ENCODE measurements at places on chromosomes 2 and 18. TPM values are rescaled to one million over a fixed set of nuclear protein-coding genes. Genes with fewer than 3 reads are reported as not detected.

DNA sequence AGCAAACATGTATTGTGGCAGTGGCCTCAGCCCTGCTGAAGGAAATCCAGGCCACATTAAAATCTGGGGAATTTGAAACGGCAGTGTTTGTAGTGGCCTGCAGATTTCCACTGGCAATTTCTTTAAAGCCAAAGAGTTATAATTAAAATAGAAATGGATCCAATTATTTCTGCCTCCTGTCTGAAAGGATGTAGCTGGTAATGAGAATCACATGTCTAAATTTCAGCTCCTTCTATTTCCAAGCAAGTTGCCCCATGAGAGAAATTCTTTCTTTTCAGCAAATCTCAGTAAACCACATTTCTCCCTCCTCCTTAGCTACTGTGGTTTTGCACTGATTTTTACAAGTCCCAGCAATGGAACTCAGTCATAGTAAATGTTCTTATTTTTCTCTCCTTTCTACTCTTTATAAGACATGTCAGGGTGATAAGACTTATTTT is 55.4 kb upstream of the ZNF396 start:
- H3K4me1 ChIP-seq: no peaks in the 10 kb centered on the region
- DNase-seq: no peak
- no peak overlapping the region for H3K27ac ChIP-seq
- H3K4me3 ChIP-seq: no peak overlapping the region
- H3K36me3 ChIP-seq: no peaks in the 10 kb centered on the region
- H3K27me3 ChIP-seq: no peaks in the 10 kb centered on the region

GRCh38 chr2:105691947-105692390 is 52.7 kb upstream of the NCK2 start:
- DNase-seq: no peak
- no peaks in the 10 kb centered on the region for H3K4me1 ChIP-seq
- H3K27me3 ChIP-seq: no peaks in the 10 kb centered on the region
- H3K36me3 ChIP-seq: no peaks in the 10 kb centered on the region
- H3K27ac ChIP-seq: no peak overlapping the region
- no peak overlapping the region for H3K4me3 ChIP-seq

DNA sequence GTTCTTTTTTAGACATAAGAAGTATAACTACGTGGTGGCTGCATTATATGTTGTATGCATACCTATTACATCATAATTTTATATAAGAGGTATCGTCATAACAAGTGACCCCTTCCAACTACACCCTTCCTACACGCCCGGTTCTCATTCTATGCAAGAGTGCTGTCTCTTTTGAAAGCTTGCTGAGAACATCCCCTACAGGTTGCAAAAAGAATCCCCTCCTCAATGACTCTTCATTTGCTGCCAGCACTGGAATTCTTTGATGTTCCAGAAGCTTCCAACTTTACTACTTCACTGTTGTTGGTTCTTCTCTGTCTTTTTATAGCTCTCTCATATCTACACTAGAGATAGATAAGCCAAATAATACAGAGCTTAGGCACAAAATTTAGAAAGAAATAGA is 66.4 kb downstream of the CDH7 start:
- H3K27ac ChIP-seq: no peak overlapping the region
- H3K36me3 ChIP-seq: no peaks in the 10 kb centered on the region
- H3K27me3 ChIP-seq: no peaks in the 10 kb centered on the region
- H3K4me3 ChIP-seq: no peak overlapping the region
- no peaks in the 10 kb centered on the region for H3K4me1 ChIP-seq
- no peak for DNase-seq

DNA sequence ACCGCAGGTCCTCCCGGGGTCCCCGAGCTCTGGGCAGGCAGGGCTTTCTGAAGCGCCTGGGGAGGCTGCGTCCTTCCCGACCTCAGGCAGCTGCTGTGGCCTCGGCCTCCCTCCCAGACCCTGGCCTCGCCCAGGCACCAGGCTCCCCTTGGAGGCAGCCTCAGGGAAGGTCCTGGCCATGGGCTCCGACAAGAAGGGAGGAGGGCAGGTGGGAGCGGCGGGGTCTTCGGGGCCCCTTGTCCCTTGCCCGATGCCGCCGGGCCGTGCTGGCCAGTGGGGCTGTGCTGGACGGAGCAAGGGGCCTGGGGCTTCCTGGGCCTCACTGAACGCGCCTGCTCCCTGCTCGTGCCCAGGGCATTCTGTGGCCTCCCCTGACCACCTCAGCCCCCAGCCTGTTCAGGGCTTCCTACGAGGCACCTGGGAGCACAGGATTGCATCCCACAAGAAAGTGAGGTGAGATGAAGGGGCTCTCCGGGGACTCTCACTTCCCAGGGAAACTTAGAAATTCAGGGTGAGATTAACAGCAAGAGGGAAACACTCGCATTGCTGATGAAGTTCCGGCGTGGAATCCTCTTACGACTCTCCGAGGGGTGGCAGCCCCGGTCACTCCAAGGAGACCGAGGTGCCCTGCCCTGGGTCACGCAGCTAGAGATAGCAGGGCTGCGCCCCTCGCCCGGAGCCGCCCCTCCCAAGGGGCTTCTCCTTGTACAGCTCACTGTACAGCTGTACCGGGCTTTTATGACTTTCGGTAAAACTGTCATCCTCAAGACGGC is 778 bp downstream of the MFSD2B start:
- no peaks in the 10 kb centered on the region for H3K36me3 ChIP-seq
- no peak for DNase-seq
- H3K27me3 ChIP-seq: peaks cover 39% of the 10 kb centered on the region

CCDC85A gene
- 4.4 TPM for total RNA-seq

CCDC68 gene
- total RNA-seq: 5.1 TPM

- H3K27ac ChIP-seq: no peak overlapping the region
- no peak for DNase-seq
- H3K4me3 ChIP-seq: peak overlapping the region; percentile 26
- no peaks in the 10 kb centered on the region for H3K4me1 ChIP-seq
- no peaks in the 10 kb centered on the region for H3K27me3 ChIP-seq
Observed at GRCh38 chr18:70659036-70659925, 370.4 kb downstream of the SOCS6 start.

DNA sequence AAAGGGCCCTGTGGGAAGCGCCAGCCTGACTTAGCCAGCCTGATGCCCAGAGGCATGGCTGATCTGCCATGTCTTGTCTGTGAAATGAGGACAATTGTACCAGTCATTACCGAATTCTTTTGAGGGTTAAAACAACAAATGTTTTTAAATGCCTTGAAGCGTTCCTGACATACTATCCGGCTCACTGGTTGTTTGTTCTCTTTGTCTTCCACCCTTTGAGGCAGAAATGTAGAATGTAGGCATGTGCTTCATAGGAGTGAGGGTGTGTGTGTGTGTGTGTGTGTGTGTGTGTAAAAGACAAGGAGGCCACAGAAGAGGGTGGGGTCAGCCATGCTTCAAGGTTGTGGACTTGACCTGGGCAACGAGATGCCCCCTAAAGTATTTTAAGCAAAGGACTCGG is 35.5 kb downstream of the TGFBRAP1 start:
- peaks cover 58% of the 10 kb centered on the region for H3K36me3 ChIP-seq
- no peak overlapping the region for H3K4me3 ChIP-seq
- H3K27ac ChIP-seq: no peak overlapping the region
- no peaks in the 10 kb centered on the region for H3K27me3 ChIP-seq
- DNase-seq: no peak
- peaks cover 15% of the 10 kb centered on the region for H3K4me1 ChIP-seq

GCKR gene
- total RNA-seq: not detected

DNA sequence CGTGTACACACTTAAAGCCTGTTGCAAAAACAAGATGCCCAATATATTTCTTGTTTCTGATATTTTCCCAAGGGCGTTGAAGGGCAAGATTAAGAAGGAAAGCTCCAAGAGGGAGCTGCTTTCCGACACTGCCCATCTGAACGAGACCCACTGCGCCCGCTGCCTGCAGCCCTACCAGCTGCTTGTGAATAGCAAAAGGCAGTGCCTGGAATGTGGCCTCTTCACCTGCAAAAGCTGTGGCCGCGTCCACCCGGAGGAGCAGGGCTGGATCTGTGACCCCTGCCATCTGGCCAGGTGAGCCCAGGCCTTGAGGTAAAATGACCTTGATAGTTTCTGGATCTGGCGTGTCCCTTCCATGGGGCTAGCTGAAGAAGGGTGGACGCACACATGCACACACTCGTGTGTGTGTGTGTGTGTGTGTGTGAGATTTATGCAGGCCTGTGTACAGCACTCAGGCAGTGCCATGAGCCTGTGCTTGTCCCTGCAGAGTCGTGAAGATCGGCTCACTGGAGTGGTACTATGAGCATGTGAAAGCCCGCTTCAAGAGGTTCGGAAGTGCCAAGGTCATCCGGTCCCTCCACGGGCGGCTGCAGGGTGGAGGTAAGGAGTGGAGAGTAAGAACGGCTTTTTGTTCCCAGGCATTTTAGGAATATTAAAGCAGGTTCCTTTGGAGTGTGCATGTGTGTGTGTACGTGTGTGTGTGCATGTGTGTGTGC is 23.6 kb downstream of the MLPH start:
- peak overlapping the region; percentile 92 for H3K27ac ChIP-seq
- no peaks in the 10 kb centered on the region for H3K27me3 ChIP-seq
- peaks cover 4% of the 10 kb centered on the region for H3K36me3 ChIP-seq
- no peak for DNase-seq
- H3K4me3 ChIP-seq: no peak overlapping the region
- peaks cover 84% of the 10 kb centered on the region for H3K4me1 ChIP-seq

DSC2 gene
- 24.5 TPM for total RNA-seq

MARCHF4 gene
- 0.08 TPM for total RNA-seq

IMMT gene
- 288 TPM for total RNA-seq

PDE1A gene
- 17.3 TPM for total RNA-seq

- no peak for DNase-seq
- H3K27me3 ChIP-seq: no peaks in the 10 kb centered on the region
- peaks cover 30% of the 10 kb centered on the region for H3K4me1 ChIP-seq
- H3K4me3 ChIP-seq: no peak overlapping the region
- H3K27ac ChIP-seq: no peak overlapping the region
Observed at GRCh38 chr2:217527590-217528202, 475.1 kb downstream of the TNS1 start.

GRCh38 chr18:48026216-48026615 is 95.8 kb upstream of the SMAD2 start:
- DNase-seq: no peak
- peaks cover 14% of the 10 kb centered on the region for H3K27me3 ChIP-seq
- H3K27ac ChIP-seq: no peak overlapping the region
- H3K4me1 ChIP-seq: peaks cover 30% of the 10 kb centered on the region

- no peaks in the 10 kb centered on the region for H3K36me3 ChIP-seq
- H3K4me1 ChIP-seq: no peaks in the 10 kb centered on the region
- H3K4me3 ChIP-seq: no peak overlapping the region
- no peak for DNase-seq
- peaks cover 26% of the 10 kb centered on the region for H3K27me3 ChIP-seq
Observed at GRCh38 chr18:75504469-75504868, 77.0 kb upstream of the SMIM21 start.

ANKRD44 gene
- total RNA-seq: 7.1 TPM

ATP9B gene
- 12.6 TPM for total RNA-seq

AQP12A gene
- total RNA-seq: not detected

UXS1 gene
- total RNA-seq: 26.7 TPM

GRCh38 chr2:145228506-145228905 is 708.6 kb upstream of the ZEB2 start:
- no peak overlapping the region for H3K4me3 ChIP-seq
- H3K4me1 ChIP-seq: no peaks in the 10 kb centered on the region
- H3K27ac ChIP-seq: no peak overlapping the region
- no peaks in the 10 kb centered on the region for H3K27me3 ChIP-seq
- DNase-seq: no peak
- no peaks in the 10 kb centered on the region for H3K36me3 ChIP-seq

MC2R gene
- not detected for total RNA-seq

DNA sequence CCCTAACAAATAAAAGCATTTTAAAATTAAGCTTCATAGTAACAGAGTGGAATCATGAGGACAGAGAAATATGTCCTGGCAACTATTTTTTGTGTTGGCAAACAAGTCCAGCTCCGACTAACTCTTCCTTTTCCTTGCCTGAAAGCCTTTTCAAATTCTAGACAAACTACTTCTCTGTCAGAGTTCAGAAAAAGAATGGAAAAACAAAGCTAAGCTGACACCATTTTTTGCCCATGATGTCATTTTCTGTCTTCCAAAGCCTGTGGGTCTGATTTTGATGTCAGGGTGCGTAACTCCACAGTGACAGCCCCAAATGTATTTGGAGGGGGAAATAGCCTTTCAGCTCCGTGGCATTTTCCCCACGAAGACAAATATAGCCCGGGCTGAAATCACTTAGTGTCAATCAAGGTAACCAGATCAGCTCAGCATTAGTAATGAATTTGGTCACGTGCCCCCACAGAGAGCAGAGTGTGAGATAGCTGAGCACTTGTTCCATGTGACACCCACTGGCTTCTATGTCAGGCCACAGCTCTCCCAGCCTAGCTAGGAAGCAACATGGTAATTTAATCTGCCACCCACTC is 233.0 kb upstream of the SIX2 start:
- peaks cover 38% of the 10 kb centered on the region for H3K4me1 ChIP-seq
- H3K27ac ChIP-seq: peak overlapping the region; percentile 73
- DNase-seq: peak; percentile 22
- no peaks in the 10 kb centered on the region for H3K27me3 ChIP-seq
- H3K4me3 ChIP-seq: no peak overlapping the region

- no peaks in the 10 kb centered on the region for H3K27me3 ChIP-seq
- no peak overlapping the region for H3K27ac ChIP-seq
- no peak overlapping the region for H3K4me3 ChIP-seq
- H3K4me1 ChIP-seq: no peaks in the 10 kb centered on the region
- no peaks in the 10 kb centered on the region for H3K36me3 ChIP-seq
Observed at GRCh38 chr2:140363131-140363530, 1582.9 kb upstream of the NXPH2 start.

GRCh38 chr2:18589354-18589753 is at the start of gene NT5C1B:
Gene NT5C1B, minus strand, starts transcription at chr2:18589569. Its CDS starts 101 bp downstream, at chr2:18589468.
- no peak for DNase-seq
- H3K4me3 ChIP-seq: no peak within 1 kb of the TSS
- H3K27ac ChIP-seq: no peak within 1 kb of the TSS
- no peaks in the 10 kb centered on the region for H3K4me1 ChIP-seq
- H3K36me3 ChIP-seq: no peaks in the 10 kb centered on the region

- H3K27me3 ChIP-seq: peaks cover 14% of the 10 kb centered on the region
- DNase-seq: no peak
- H3K4me3 ChIP-seq: no peak overlapping the region
- H3K27ac ChIP-seq: no peak overlapping the region
- no peaks in the 10 kb centered on the region for H3K4me1 ChIP-seq
- H3K36me3 ChIP-seq: no peaks in the 10 kb centered on the region
Observed at GRCh38 chr2:15969214-15969613, 28.9 kb downstream of the MYCN start.

STARD6 gene
- total RNA-seq: not detected

DNA sequence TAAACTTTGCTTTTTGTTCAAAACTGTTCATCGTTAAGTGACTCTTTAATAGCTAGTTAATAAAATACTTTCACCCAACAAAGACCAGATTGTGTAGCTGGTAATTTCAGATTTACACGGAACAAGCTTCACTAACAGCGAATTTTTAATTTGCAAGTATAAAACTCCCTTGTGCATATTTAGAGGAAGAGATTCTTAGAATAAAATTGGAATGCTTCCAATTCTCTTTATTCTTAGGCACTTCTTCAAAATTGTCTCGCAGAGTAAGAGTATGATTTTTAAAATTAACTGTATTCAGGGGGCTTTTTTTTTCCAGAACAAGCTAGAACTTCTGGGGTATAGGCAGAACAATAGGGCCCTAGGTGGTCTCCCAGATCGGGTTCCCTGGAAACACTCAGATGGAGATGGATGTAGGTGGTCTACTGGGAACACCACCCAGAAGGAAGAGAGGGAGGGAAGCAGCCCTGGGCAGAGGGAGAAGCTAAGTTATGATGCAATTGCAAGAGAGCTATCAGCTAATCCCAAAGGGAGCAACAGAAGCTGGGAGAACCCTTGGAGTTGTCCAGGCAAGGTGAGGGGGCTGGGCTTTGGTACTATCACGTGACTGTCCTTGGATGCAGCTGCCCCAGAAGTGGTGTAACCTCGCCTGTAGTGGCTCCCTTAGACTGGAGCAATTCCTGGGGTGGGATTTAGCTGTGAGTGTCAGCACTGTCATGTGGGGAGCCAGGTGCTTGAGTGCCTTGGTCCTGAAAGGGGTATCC is 151.7 kb upstream of the ASB18 start:
- no peak overlapping the region for H3K27ac ChIP-seq
- no peak for DNase-seq
- H3K4me1 ChIP-seq: no peaks in the 10 kb centered on the region
- H3K36me3 ChIP-seq: no peaks in the 10 kb centered on the region
- peaks cover 9% of the 10 kb centered on the region for H3K27me3 ChIP-seq

All from left ventricle myocardium inferior (tissue), 1 donor.